PC-9 (cell line): ENCODE measurements at places on chromosomes 2 and 18. TPM values are rescaled to one million over a fixed set of nuclear protein-coding genes. Genes with fewer than 3 reads are reported as not detected.

- no peak overlapping the region for H3K4me3 ChIP-seq
- DNase-seq: no peak
- H3K4me1 ChIP-seq: peaks cover 16% of the 10 kb centered on the region
Measured at GRCh38 chr2:30237966-30238800, 6.8 kb downstream of the LBH start.

DNA sequence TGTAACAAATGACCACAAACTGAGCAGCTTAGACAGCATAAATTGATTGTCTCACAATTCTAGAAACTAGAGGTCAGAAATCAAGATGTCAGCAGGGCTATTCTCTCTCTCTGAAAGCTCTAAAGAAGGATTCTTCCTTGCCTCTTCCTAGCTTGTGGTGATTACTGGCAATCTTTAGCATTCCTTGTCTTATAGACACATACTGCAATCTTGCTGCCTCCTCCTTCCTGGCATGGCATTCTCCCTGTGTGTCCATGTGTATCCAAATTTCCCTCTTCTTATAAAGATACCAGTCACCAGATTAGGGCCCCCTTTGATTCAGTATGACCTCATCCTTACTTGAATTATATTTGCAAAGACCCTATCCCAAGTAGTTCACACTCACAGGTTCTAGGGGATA is 2.3 kb downstream of the ASB3 start:
- H3K4me3 ChIP-seq: no peak overlapping the region
- H3K27me3 ChIP-seq: no peaks in the 10 kb centered on the region
- peaks cover 15% of the 10 kb centered on the region; the same call in 1 of the 2 replicates for H3K36me3 ChIP-seq

The BMP10 gene
- not detected in 2 replicates for total RNA-seq

DNA sequence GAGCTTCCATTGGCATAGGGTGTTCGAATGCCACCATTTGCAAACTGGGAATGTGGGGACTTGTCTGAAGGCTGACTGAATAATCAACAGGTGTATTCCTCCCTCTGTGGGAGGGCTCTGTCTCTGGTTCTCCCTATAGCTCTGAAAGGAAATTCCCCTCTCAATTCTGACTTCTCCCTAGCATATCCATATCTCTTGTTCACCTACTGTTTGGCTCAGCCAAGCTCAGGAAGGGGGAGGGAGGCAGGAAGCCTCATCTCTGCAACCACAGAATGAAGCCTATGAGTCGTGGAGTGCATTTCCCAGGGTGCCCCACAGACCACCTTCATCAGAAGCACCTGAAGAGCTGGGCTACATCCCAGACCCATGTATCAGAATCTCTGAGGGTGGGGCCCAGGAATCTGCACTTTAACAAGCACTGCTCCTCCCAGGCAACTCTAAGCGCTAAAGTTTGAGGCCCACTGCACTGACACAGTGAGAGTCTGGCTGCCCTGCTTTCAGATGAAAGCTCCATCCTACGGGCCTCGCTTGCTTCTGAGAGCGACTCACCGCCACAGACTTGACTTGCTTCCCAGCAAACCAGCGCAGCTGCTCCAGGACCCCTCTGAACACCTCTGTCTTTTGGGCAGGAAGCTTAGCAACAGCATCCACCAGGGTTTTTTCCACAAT is 32.0 kb downstream of the XDH start:
- peak overlapping the region; percentile 98 for H3K27ac ChIP-seq
- no peak for DNase-seq
- H3K4me3 ChIP-seq: no peak overlapping the region
- peaks cover 20% of the 10 kb centered on the region for H3K36me3 ChIP-seq
- H3K27me3 ChIP-seq: no peaks in the 10 kb centered on the region

- no peaks in the 10 kb centered on the region for H3K36me3 ChIP-seq
- no peaks in the 10 kb centered on the region for H3K27me3 ChIP-seq
- DNase-seq: no peak
- no peak overlapping the region for H3K4me3 ChIP-seq
Measured at GRCh38 chr18:58792086-58792485, 72.6 kb upstream of the ZNF532 start.

- peak overlapping the region; percentile 24; the same call in 1 of the 2 replicates for H3K27ac ChIP-seq
- no peak overlapping the region for H3K4me3 ChIP-seq
- no peaks in the 10 kb centered on the region for H3K27me3 ChIP-seq
- H3K36me3 ChIP-seq: 0 out of 2 replicates have a peak, but pooled peaks cover 7% of the 10 kb centered on the region
- H3K4me1 ChIP-seq: peaks cover 10% of the 10 kb centered on the region
- no peak for DNase-seq
Measured at GRCh38 chr2:108833219-108833618, 46.6 kb downstream of the CCDC138 start.

The PIEZO2 gene
- total RNA-seq: not detected in 2 replicates

The PRSS56 gene
- not detected in 2 replicates for total RNA-seq

- H3K4me1 ChIP-seq: peaks cover 30% of the 10 kb centered on the region
- H3K36me3 ChIP-seq: no peaks in the 10 kb centered on the region
- peak overlapping the region; percentile 46 for H3K27ac ChIP-seq
- no peak for DNase-seq
- peaks cover 18% of the 10 kb centered on the region for H3K27me3 ChIP-seq
- H3K4me3 ChIP-seq: no peak overlapping the region
Measured at GRCh38 chr2:238643400-238643907, 204.4 kb upstream of the TWIST2 start.

The FBXO15 gene
- 2.2 and 3.9 TPM in 2 replicates for total RNA-seq

The TCF7L1 gene
- total RNA-seq: 2.3 and 2.8 TPM in 2 replicates

The CROCC2 gene
- not detected in 2 replicates for total RNA-seq

DNA sequence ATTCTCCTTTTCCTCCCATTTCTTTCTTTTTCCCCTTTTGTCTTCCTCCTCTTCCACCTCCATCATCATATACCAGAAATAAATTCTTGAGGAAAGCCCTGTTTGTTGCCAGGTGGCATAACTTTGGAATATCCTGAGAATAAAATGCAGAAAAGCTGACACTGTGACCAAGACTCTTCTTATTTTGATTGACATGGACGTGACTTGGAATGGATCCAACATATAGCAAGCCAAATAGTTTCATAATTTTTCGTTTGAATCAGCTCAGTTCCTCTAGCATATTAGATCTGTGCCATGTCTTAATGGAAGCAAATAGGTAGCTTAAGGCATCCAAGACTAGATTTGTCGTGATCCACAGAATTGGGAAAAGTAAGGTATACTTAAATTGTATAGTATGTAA is 354.7 kb upstream of the FIGN start:
- no peaks in the 10 kb centered on the region for H3K36me3 ChIP-seq
- H3K4me3 ChIP-seq: no peak overlapping the region
- no peaks in the 10 kb centered on the region for H3K4me1 ChIP-seq
- no peaks in the 10 kb centered on the region for H3K27me3 ChIP-seq
- no peak for DNase-seq
